H9 (cell line): ENCODE measurements at places on chromosomes 5 and 9. TPM values are rescaled to one million over a fixed set of nuclear protein-coding genes. Genes with fewer than 3 reads are reported as not detected.

The CCDC183 gene
- 0.59 and 1.1 TPM in 2 replicates for total RNA-seq

The PDE6A gene
- not detected in 2 replicates for total RNA-seq

DNA sequence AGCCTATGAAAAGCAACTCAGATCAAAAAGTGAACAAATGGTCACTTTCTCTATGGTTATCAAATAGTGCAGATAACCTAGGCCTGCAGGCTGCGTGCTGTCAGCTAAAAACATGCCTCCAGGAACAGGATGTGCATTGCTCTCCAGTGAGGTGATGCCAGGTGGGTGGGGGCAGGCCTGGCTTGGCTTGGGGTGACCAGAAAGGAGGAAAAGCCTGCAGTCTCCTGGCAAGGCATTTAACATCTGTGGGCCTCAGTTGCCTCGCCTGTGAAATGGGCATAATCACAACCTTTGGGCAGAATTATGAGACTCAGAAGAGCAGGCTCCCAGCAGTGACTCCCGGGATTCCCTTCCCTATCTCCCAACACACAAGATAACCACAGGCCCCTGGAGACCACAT is 135.9 kb downstream of the COL23A1 start:
- H3K27me3 ChIP-seq = no peaks in the 10 kb centered on the region
- no peaks in the 10 kb centered on the region for H3K4me1 ChIP-seq
- no peaks in the 10 kb centered on the region for H3K36me3 ChIP-seq
- H3K4me3 ChIP-seq = no peak overlapping the region
- peak; percentile 12 for DNase-seq

GRCh38 chr9:81563020-81563407 is 126.3 kb downstream of the TLE1 start:
- H3K27me3 ChIP-seq = no peaks in the 10 kb centered on the region
- H3K36me3 ChIP-seq = no peaks in the 10 kb centered on the region
- no peak for DNase-seq
- H3K4me1 ChIP-seq = peaks cover 4% of the 10 kb centered on the region; the same call in 1 of the 2 replicates

The PCDHB15 gene
- 5.2 and 7.0 TPM in 2 replicates for total RNA-seq
